ELF-1 (cell line): ENCODE measurements at places on chromosomes 6 and 20.

DNA sequence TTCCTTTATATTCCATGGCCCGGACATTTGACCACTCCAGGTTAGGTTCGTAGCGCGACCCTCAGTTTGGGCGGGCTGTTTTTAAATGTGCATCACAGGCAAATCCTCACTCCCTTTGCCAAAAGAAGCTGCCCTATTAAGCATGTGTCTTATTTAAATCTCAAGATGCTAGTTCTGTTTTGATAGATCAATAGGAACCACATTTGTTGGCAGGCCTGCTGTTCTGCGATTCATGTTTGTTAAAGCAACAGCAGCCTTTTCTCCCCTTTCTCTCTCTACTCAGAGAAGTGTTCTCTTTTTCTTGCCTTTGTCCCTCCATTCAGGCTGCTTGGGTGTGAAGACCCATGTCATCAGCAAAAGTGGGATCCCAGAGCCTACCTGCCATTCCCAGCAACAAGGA, 212.0 kb upstream of the SSTR4 start:
- no peak for DNase-seq

- no peak for DNase-seq
Observed at GRCh38 chr6:167722634-167723309, 103.9 kb upstream of the AFDN start.

DNA sequence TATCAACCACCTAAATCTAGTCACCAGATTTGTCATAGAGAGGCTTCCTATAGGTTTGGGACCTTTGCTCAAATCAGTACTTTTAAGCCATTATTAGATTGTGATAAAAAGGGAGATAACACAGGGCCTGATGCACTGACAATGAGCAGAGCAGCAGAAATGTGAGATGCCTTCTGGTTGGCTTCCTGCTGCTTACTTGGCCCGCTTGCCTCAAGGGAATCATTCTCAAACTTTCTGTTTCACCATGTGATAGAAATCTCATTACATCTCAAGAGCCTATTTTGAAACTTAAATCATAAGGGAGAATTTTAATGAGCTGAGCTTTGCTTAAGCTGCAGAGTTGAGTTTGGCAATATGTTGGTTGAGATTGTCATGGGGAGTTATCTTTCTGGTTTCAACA, 606.0 kb downstream of the DHX35 start:
- DNase-seq: no peak

DNA sequence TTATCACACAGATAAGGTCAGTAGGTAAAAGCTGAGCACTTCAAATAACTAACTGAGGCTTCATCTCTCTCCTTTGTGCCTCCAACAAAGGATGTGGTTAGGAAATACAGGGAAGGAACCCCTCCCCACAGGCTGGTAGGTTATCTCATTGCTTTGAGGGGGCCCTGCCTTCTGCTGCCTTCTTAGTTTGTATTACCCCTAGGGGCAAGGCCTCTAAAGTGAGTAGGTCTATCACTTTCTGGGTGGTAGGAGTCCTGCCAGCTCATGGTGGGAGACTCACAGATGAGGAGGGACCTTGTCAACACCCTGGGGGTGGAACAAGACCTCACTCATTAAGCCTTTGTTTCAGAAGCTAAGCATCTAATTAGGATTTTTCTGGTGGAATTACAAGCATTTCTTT, 34.6 kb downstream of the EDN1 start:
- peak; percentile 74 for DNase-seq

DNA sequence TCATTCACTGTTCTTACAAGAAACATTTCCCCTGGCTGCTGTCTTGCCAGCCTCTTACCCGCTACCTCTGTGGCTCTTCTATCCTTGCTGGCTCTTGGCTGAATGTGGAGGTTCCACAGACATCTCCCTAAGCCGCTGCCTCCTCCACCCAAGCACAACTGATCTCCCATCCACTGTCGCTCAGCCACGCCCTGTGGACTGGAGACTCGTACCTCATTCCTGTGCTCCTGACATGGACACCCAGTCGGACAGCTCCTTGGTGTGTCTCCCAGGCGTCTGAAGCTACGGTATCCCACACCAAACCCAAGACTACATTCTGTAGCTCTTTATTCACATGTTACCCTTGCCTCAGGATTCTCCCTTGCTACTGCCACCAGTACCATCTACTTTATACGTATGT, 19.3 kb downstream of the RAE1 start:
- DNase-seq: no peak

GRCh38 chr6:22024973-22025467, 271.8 kb downstream of the PRL start:
- DNase-seq: no peak

- DNase-seq: no peak
Observed at GRCh38 chr6:2378891-2379652, 133.7 kb upstream of the GMDS start.

GRCh38 chr20:44104798-44105517, 82.0 kb downstream of the JPH2 start:
- DNase-seq: no peak
